ENCODE measurements at places on chromosomes 4 and X. TPM values are rescaled to one million over a fixed set of nuclear protein-coding genes. Genes with fewer than 3 reads are reported as not detected.

The LIAS gene
- total RNA-seq: 11.6 TPM

The TRIM61 gene
- total RNA-seq: not detected

The SPRY1 gene
- total RNA-seq: 14.7 TPM

The ETNPPL gene
- total RNA-seq: not detected

The HTR2C gene
- total RNA-seq: not detected

- DNase-seq: no peak
Observed at GRCh38 chr4:140260227-140260626, 106.2 kb upstream of the MAML3 start.

GRCh38 chr4:185346975-185347601 is 48.6 kb downstream of the LRP2BP start:
- no peak for DNase-seq

- DNase-seq: no peak
Observed at GRCh38 chr4:11616856-11617255, 188.2 kb upstream of the HS3ST1 start.

DNA sequence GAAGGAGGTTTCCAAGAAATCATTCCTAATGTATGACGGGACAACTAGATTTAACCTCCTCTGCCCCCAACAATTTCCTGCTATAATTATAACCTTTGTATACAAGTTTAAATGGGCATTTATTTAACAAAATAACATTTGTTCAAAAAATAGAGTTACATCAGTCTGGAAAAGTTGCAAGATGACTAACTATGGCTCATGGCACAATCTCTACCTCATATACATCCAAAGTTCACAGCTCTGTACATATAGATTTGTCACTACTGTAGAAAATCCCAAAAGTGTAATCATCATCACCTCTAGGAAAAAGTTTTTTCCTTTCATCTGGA is 3.8 kb upstream of the RPS6KA3 start:
- no peak for DNase-seq

DNA sequence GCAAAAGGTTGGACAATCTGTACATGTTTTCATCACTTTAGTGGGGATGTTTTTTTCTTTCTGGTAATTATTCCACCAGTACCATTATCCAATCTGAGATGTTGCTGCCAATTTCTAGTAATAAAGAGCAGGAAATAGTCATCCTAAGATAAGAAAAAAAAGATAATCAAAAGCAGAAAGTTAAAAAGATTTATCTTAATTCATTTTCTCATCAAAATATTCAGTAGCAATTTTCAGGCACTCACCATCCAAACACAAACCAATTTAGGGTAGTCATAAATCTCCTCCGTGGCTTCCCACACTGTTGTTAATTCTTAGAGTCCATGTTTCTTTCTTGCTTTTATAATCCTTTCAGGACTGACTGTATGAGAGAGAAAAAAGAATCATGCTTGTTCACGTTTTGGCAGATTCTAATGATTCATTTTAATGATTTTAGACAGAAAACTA is 263.7 kb upstream of the UGT8 start:
- no peak for DNase-seq

DNA sequence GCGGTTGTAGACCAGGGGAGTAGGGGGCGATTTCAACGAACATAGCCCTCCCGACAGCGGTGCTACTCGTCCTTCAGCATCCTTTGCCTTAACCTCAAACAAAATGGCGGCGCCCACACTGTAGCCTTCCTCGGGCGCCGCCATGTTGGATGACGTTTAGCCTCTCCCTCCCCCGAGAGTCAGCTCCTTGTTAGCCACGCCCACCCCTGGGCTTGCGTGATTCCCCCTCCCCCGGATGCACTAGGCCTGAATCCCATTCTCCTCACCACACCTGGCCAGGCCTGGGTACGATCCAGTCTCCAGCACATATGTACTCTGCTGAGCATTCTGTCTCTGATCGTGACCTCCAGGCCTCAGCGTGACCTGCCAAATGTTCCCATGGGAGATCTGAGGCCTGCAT is 49.0 kb upstream of the ZNF157 start:
- no peak for DNase-seq

DNA sequence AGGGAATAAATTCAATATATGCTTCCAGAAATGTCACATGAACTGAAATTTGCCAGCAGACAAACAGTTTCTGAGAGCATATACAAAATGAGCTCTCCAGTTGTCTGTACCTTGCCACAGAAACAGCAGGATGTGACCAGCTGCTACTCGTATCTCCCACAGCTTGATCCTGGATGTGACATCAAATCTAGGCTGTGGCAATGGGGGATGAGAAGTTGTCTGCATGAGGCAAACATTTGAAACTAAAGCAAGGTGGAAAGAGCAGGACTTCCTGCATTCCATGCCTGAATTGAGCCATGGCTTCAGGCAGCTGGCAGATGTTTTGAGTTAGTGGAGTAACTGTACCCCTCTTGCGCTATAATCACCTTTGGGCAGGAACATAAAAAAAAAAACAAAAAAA is 1724.0 kb downstream of the RPA4 start:
- DNase-seq: no peak

- no peak for DNase-seq
Observed at GRCh38 chrX:47420265-47420664, 49.9 kb downstream of the ZNF157 start.

GRCh38 chr4:146285037-146285436 is 70.7 kb downstream of the REELD1 start:
- DNase-seq: no peak

- no peak for DNase-seq
Observed at GRCh38 chrX:20382518-20383297, 116.0 kb upstream of the RPS6KA3 start.

DNA sequence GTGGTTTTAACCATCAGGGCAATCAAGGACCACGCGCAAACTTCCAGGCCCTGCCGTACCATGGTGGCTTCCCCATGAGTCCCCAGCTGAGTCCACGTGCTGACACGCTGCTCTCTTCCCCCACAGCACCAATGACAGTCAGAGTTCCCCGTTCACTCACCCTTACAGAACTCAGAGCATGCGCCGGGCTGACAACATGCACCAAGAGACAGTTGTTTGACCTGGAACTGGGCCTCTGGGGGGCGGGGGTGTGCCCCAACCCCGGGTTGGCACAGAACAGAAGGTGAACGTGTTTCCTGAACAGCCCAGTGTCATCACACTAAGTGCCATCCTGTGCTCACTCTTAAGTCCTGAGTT is 29.4 kb downstream of the IRF2 start:
- DNase-seq: no peak

GRCh38 chrX:110402850-110403221 is 44.2 kb downstream of the RTL9 start:
- DNase-seq: no peak

- no peak for DNase-seq
Observed at GRCh38 chr4:16931339-16932305, 33.2 kb upstream of the LDB2 start.

DNA sequence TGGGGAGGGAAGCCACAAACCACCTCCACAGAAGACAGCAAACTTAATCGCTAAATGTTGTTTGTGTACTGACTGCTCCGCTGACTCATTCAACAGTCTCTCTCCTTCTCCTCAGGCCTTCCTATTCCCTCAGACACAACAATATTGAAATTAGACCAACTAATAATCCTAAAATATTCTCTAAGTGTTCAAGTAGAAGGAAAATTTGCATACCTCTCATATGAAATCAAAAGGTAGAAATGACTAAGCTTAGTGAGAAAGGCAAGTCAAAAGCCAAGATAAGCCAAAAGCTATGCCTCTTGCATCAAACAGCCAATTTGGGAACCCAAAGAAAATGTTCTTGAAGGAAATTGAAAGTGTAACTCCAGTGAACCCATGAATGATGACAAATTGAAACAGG is 75.7 kb upstream of the ARHGAP24 start:
- DNase-seq: no peak

DNA sequence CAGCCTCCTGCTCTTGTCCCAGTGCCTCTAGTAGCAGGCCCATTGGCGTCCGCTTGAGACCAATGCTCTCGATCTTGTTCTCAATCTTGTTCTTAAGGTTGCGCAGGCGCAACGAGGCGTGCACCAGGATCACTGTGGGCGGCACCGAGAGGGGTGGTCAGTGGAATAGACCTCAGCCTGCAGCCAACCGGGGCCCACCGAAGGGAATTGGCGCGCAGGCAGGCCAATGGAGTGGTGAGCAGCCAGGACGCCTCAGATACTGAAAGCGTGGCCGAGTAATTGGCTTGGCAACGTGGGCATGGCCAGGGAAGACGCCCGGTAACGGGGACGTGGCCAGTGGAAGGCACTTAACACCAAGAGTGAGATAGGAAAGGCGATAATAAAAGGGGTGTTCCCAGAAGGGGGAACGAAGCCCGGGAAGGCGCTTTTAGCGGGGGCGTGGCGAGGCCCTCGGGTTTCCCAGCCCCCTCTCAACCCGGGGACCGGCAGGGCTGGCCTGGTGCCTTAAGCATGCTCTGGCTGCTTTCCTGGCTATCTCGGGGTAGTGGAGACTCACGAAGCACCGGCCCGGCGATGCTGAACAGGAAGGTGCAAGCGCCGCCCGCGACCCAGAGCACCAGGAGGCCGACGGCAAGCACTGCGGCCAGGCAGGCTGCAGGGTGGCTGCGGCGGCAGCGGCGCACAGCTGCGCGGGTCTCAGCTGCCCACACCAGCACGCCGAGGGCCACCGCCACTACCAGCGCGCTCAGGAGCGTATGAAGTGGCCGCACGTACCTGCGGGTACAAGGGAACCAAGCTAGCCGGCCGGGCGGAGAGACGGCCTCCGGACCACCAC is 1.7 kb downstream of the PRAF2 start:
- DNase-seq: no peak

GRCh38 chr4:106247600-106247999 is 68.4 kb downstream of the TBCK start:
- DNase-seq: no peak

Data from esophagus squamous epithelium (tissue), 5 donors.